Breast epithelium (tissue), 4 donors: ENCODE measurements at places on chromosomes 1 and 21. TPM values are rescaled to one million over a fixed set of nuclear protein-coding genes. Genes with fewer than 3 reads are reported as not detected.

FCRL2 gene
- total RNA-seq: 0.66 TPM

TMEM269 gene
- 0.16 TPM for total RNA-seq

TCHHL1 gene
- total RNA-seq: not detected

MARK1 gene
- 6.6 TPM for total RNA-seq

F11R gene
- 74.3 TPM for total RNA-seq

UCK2 gene
- 51.1 TPM for total RNA-seq

GBP6 gene
- not detected for total RNA-seq

HSD3B1 gene
- not detected for total RNA-seq

SPRR2G gene
- not detected for total RNA-seq

LAD1 gene
- 13.1 TPM for total RNA-seq

S100A1 gene
- total RNA-seq: 28.5 TPM

DNA sequence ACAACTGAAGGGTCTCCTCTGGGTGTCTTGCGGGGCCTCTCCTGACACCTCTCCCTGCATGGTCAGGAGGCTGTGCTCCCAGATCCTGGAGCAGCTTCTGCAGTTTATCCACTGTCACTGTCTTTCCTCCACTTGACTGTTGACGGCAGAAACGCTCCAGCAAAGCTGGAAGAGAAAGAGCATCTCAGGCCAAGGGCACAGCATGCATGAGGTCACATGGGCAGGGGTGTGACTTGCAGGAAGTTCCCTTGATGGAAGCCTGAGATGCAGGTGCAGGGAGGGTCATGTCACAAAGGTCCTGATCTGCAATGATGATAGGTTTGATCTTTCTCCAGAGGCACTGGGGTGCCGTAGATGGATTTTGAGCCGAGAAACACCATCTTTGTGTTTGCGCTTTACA lies 23.3 kb downstream of the SLC44A3 start:
- DNase-seq: no peak

- no peak for DNase-seq
Observed at GRCh38 chr1:30729901-30730300, 6.5 kb upstream of the MATN1 start.

GRCh38 chr21:31008355-31008754 lies 29.9 kb downstream of the KRTAP19-8 start:
- DNase-seq: no peak

DNA sequence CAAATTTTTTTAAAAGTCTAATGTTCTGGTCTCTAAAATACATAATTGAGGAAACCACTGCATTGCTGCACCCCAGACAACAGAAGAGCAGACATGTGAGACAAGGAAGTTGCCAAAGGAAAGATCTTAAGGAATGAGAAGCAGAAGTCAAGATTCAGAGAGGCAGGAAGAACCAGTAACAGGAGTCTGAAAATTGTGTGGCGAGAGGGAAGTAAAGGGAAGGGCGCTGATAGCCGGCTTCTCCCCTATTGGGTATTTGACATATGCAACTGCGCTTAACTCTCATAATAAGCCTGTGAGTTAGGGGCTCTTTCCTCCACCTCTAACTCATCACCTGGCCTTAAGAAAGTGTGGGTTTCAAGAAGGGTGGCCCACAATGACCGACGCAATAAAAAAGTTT lies 21.9 kb upstream of the KIF14 start:
- DNase-seq: no peak

DNA sequence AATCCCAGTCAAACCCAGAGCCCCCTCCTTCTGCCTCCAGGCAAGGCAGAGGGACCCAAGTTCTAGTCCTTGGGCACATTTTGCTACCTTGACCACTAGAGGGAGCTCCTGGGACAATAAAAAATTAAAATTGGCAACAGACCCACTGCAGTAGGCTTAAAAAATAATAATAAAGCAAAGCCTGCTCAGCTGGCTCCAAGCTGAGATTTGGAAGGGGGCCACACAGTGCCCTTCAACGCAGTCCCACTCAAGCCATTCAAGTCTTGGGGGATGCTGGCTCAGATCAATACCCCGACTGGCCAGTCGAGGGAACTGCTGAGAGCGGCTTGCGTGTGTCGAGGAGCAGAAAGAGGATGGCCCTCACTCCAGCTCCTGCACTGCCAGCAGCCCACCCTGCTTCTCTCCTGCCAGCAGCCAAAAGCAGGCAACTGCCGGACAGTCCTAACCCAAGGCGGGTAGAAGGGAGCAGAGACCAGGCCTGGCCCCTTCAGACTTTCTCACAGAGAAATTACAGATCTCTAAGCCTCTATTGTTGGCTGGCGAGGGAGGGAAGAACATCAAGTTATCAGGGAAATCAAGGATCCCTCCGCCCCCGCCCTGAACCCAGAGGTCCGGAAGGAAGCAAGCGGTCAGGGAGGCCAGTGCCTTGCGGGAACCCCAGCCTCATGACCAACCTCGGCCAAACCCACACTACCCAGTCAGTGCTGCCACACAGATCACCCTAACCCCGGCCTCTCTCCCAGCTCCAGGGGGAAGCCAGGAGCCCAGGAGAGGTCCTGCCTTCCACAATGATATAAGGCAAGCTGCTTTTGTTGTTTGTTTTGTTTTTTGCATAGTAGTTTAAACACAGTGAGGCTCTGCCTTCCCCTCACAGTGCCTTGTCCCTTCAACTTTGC lies 4.9 kb upstream of the ALDH4A1 start:
- no peak for DNase-seq

DNA sequence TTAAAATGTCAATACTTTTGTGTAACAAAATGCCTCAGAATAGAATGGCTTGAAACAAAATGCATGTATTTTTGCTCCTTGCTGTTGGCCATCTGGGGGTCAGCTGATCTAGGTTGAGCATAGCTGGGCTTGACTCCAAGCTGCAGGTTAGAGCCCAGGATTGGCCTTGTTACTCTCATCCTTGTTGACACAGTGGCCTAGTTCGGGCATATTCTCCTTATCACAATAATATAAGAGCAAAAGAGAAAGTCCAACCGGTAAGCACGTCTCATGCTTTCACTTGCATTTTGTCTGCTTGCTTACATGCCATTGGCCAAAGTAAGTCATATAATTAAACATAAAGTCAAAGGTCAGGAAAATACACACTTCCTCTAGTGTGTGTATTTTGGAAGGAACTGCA lies 456.2 kb downstream of the KCNT2 start:
- no peak for DNase-seq

- no peak for DNase-seq
Observed at GRCh38 chr1:48229317-48229716, 6.8 kb downstream of the SLC5A9 start.

DNA sequence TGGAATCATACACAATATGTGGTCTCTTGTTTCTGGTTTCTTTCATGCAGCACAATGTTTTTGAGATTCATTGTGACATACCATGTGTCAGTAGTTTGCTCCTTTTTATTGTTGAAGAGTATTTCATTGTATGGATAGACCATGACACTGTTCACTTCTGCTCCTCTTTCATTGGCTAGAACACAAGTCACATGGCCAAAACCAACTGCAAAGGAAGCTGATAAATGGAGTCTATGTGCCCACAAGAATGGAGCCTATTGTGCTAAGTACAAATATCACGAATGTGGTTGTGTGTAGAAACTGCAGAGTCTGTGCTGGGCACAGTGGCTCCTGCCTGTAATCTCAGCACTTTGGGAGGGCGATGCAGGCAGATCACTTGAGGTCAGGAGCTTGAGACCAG lies 28.6 kb upstream of the FNBP1L start:
- DNase-seq: no peak

- DNase-seq: no peak
Observed at GRCh38 chr1:59436637-59437036, 139.7 kb downstream of the FGGY start.

- no peak for DNase-seq
Observed at GRCh38 chr1:184940694-184941409, 33.5 kb downstream of the NIBAN1 start.

DNA sequence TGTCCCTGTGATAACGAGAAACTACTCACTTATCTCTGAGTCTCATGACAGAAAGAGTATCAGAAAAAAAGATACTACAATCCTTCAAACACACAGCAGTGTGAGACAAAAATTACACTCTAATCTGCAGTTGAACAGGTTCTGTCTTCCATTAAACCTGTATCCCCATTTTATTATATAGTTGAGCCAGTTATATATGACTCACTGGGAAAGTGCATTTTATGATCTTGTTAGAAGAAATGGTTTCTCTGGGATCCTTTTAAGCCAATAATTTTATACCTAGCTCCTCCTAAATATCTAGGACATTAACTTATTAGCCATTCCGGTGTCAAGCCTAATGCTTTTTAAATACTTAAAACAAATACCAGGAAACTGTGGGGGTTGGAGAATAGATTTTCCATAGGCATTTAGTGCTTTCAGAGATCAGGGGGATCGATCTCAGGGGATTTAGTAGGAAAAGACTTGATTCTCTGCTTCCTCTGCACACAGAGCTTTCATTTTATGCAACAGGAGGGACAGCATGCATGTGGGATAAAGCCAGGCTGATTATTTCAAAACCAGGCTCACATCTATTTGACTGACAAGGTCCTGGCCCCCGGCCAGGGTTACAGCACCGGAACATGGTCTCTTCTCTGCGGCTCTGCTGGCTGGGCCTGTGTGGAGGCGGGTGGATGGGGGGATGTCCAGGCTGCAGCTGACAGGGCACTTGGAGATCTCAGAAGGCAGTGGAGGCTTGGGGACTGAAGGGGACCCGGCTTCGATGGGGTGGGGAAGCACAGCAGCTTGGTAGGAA lies 310.6 kb downstream of the DISC1 start:
- no peak for DNase-seq

GRCh38 chr1:228405979-228406228 lies 731 bp downstream of the TRIM11 start:
- no peak for DNase-seq

GRCh38 chr1:186286615-186287315 lies 88.3 kb downstream of the TPR start:
- DNase-seq: no peak

- no peak for DNase-seq
Observed at GRCh38 chr1:86583593-86583992, 36.7 kb downstream of the CLCA4 start.

DNA sequence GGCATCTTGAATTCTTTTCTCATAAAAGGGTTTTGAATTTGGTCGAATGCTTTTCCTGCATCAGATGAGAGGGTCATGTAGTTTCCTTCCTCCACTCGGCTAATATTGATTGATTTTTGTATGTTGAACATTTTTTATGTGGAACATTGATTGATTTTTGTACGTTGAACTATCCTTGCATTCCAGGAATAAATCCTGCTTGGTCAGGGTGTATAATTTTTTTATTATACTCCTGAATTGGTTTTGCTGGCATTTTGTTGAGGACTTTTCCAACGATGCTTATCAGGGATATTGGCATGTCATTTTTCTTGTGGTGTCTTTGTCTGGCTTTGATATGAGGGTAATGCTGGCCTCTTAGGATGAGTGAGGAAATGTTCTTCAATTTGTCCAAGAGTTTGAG lies 8.5 kb downstream of the TMEM240 start:
- no peak for DNase-seq

GRCh38 chr1:216005916-216006315 lies 417.3 kb downstream of the USH2A start:
- DNase-seq: no peak

DNA sequence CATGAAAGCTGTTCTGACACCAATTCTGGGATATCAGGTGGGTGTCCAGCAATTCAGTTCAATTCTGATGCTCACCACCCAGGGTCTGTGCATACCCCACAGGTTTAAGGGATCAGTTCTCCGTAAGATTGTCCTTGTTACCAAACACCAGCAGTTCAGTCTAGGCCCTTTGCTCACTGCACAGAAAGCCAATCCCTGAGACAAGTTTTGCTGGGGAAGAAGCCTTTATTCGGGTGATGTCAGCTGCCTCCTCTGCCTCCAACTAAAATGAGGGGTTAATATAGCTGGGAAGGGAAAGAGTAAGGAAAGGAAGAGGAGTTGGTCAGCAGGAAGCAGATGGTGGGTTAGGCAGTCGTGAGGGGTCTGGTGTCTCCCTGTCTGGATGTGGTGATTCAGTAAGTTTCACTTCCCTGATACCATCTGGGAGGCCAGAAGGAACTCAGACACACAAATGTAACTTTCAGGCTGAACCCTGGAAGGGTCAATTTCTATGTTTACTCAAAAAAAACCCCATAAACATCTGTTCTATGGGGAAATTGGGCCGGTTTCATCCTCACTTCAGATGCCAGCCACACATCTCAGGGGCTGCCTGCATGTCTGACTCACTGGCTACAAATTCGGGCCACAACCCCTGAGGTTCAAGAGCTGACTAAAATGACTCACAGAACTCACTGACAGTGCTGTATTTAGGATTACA lies 83.3 kb upstream of the PGBD5 start:
- no peak for DNase-seq

DNA sequence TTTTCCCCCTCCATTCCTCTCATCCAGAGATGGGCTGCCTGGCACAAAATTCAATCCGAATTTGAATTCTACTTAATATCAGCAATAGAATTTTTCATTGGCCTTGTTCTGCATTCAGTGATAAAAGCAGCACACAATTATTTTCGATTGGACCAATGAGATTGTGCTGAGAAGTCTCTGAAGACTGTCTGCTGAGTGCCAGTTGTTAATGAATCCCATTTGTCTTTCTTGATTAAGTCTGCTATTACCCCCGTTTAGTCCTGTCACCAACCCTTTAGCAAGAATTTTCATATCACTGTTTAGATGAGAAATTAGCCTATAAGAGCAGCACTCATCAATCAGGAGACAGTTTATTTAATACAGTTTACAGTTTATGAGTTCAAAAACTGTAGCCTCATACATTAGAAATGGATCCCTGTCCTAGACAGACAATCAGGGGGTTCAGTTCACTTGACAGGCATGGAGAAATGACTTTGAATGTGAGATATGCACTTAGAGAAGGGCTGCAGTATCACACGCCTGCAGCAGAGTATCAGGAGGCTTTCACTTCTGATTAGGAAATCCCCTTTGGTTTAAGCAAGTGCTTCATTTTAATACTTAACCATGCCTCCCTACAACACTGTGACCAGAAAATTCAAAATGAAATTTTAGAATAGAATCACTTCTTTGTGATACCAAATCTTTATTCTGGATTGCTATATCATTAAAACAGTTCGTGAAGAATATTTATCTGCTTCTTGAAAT lies 304.7 kb upstream of the PTBP2 start:
- no peak for DNase-seq

DNA sequence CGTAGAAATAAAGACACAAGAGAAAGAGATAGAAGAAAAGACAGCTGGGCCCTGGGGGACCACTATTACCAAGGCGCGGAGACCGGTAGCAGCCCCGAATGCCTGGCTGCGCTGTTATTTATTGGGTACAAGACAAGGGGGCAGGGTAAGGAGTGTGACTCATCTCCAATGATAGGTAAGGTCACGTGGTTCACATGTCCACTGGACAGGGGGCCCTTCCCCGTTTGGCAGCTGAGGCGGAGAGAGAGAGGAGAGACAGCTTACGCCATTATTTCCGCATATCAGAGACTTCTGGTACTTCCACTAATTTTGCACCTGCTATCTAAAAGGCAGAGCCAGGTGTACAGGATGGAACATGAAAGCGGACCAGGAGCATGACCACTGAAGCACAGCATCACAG lies 4.1 kb upstream of the TPRG1L start:
- DNase-seq: no peak

DNA sequence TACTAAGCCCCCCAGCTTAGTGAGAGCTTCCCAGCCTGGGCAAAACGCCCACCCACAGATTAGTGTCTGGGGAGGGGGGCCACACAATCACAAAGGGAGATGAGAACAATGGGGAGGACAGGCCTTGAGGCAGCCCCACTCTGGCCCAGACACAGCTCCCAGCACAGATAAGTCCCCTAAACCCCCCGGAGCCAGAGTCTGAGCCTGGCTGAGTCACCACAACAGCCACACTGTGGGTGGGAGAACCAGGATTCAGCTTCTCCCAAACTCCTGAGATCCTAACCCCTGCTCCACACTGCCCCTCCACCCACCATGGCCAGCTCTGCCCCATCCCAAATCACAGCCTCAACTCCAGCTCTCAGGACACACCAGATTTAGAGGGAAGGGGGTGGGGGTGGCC lies 4.2 kb downstream of the NECTIN4 start:
- no peak for DNase-seq

GRCh38 chr1:30758785-30759380 lies 1.3 kb upstream of the LAPTM5 start:
- no peak for DNase-seq
